Bronchial epithelial cell (primary cell): ENCODE measurements at places on chromosomes 3 and 15. TPM values are rescaled to one million over a fixed set of nuclear protein-coding genes. Genes with fewer than 3 reads are reported as not detected.

ZNF660 gene
- under 0.01 and 0.26 TPM in 2 replicates for total RNA-seq

SMCO1 gene
- not detected in 2 replicates for total RNA-seq

HLTF gene
- 12.3 and 12.9 TPM in 2 replicates for total RNA-seq

CCR3 gene
- total RNA-seq: under 0.01 TPM in 1 of 2 replicates, not detected in the other

TGM4 gene
- total RNA-seq: under 0.01 TPM in 2 replicates

TMCO5A gene
- not detected in 2 replicates for total RNA-seq

PPARG gene
- total RNA-seq: 12.7 and 14.5 TPM in 2 replicates

FRMD5 gene
- total RNA-seq: 1.3 and 2.0 TPM in 2 replicates

C3orf20 gene
- under 0.01 TPM in 1 of 2 replicates, not detected in the other for total RNA-seq

IL5RA gene
- not detected in 2 replicates for total RNA-seq

SIDT1 gene
- total RNA-seq: 0.53 and 1.3 TPM in 2 replicates

CHRNB4 gene
- under 0.01 TPM in 1 of 2 replicates, not detected in the other for total RNA-seq

GOLGA8J gene
- total RNA-seq: not detected in 2 replicates

KLF15 gene
- total RNA-seq: 0.26 and 3.4 TPM in 2 replicates

MORC1 gene
- not detected in 2 replicates for total RNA-seq

CCRL2 gene
- total RNA-seq: 0.13 and 0.26 TPM in 2 replicates

CHRM5 gene
- not detected in 2 replicates for total RNA-seq

PLA2G4D gene
- under 0.01 TPM in 2 replicates for total RNA-seq

NR1I2 gene
- not detected in 2 replicates for total RNA-seq

TEX55 gene
- total RNA-seq: not detected in 2 replicates
